ENCODE measurements at places on chromosomes 2 and 18.

DNA sequence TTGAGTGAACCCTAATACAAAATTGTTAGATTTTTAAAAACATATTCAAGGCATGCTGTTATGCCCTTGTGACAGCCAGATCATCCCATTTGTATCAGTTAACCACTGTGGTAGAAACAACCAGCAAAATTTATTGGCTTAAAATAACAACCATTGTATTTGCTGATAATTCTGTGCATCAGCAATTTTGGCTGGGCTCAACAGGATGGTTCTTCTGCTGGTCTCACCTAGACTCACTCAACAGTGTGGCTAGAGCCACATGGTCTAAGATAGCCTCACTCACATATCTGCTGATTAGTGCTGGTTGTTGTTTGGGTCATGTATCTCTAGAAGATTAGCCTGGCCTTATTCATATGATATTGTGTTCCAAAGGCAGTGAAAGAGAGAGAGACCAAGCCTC lies 160.1 kb upstream of the GATA6 start:
- no peak for DNase-seq

DNA sequence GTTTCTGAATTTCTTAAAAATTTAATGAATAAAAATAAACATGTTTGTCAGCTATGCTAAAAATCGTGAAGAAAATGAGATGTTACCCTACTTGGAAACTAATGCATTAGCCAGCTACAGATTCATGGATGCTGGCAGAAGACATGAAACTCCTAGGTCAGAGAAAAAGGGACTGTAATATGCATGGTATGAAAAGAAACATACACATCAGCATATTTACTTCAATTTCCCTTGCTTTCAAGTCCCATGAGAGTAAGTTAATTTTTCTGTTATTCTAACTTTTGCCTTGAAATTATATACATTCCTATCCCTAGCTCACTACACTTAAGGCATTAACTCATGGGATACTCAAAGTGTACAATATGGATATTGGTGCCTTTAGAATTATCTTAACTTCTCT lies 2041.4 kb upstream of the LRRTM1 start:
- DNase-seq = no peak

GRCh38 chr2:46181789-46182530 lies 115.2 kb upstream of the EPAS1 start:
- DNase-seq = no peak

- no peak for DNase-seq
Measured at GRCh38 chr2:26959331-26959730, 11.1 kb upstream of the MAPRE3 start.

DNA sequence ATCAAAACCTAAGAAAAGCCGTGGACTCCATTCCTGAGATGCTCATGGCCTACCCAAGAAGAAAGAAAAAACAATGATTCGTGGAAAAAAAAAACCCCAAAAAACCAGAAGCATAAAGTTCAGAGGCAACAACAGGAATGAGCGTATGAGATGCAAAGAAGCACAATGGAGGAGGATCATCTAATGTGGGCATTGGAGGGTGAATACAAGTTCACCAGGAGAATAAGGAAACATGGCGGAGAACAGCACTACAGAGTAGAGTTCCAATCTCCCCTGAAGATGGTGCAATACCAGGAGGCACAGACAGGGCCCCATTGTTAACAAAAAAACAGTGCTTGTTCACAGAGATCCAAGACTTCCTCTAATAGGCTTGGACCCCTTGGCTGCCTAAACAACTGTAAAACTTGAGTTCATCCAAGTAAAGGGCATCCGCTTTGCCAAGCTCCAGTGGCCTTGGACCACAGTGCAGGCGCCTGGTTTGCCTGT lies 337.2 kb downstream of the PDE11A start:
- DNase-seq = no peak

- no peak for DNase-seq
Measured at GRCh38 chr2:182595650-182596049, 120.4 kb upstream of the DNAJC10 start.

- no peak for DNase-seq
Measured at GRCh38 chr2:84278386-84278785, 180.7 kb downstream of the SUCLG1 start.

DNA sequence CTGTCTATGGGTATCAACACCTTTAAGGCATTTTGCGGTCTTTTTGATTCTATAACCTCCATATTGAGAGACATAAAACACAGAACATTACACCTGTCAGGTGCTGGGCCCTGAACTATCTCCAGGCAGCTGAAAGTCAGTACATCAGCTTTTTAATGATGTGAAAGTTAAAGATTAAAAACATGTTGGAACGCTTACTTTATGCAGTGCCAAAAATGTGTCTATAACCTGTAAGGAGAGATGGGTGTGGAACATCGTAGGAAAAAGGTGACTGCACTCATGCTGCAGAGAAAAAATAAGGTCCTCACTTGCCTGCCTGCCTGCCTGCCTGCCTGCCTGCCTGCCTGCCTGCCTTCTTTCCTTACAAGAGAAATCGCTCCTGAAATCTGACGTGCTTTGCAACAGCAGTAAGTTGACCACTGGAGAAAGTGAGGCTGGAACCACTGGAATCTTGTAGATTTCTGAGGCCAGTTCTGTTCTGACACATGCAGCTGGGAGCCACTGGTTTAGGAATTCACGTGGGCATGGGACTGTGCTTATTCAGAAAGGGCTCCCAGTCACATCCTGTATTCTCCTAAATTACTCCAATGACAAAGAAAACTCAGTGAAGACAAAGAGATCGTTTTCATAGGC lies 34.1 kb downstream of the BCL11A start:
- peak; percentile 46 for DNase-seq
